Activated CD8-positive, alpha-beta T cell treated with anti-CD3 and anti-CD28 coated beads for 36 hours (primary cell): ENCODE measurements at places on chromosomes 2 and 18. TPM values are rescaled to one million over a fixed set of nuclear protein-coding genes. Genes with fewer than 3 reads are reported as not detected.

SCG2 gene
- total RNA-seq: not detected

DPP10 gene
- total RNA-seq: not detected

LTBP1 gene
- total RNA-seq: not detected

DNAJC5G gene
- total RNA-seq: not detected

CCDC148 gene
- not detected for total RNA-seq

LGALSL gene
- 3.9 TPM for total RNA-seq

- no peak for DNase-seq
- no peak overlapping the region for H3K4me3 ChIP-seq
- no peaks in the 10 kb centered on the region for H3K36me3 ChIP-seq
- no peak overlapping the region for H3K27ac ChIP-seq
- no peaks in the 10 kb centered on the region for H3K4me1 ChIP-seq
- H3K27me3 ChIP-seq: peaks cover 3% of the 10 kb centered on the region
Measured at GRCh38 chr2:59691518-59692190, 861.8 kb downstream of the BCL11A start.

DNA sequence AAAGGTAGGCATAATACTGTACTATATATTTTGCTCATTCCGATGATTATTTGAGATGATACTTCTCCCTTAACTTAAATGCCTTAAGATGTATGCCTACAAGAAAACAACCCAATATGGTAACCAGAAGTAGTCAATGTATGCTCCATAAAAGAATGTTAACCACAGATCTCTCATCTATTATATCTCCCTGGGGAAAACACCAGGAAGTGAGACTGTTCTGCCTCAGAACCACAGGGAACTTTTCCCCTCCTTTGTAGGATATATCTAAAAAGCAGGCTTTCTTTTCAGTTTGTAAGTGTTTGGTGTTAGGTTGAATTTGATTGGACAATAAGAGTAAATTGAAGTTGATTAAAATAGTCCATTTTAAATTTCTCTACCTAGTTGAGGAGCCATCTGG lies 1160.5 kb upstream of the NXPH2 start:
- no peaks in the 10 kb centered on the region for H3K27me3 ChIP-seq
- H3K4me1 ChIP-seq: no peaks in the 10 kb centered on the region
- no peak overlapping the region for H3K4me3 ChIP-seq
- no peak for DNase-seq

- DNase-seq: no peak
- H3K36me3 ChIP-seq: no peaks in the 10 kb centered on the region
- no peaks in the 10 kb centered on the region for H3K27me3 ChIP-seq
- H3K4me1 ChIP-seq: peaks cover 16% of the 10 kb centered on the region
- no peak overlapping the region for H3K4me3 ChIP-seq
- H3K27ac ChIP-seq: no peak overlapping the region
Measured at GRCh38 chr2:169009865-169010579, 21.1 kb downstream of the ABCB11 start.

DNA sequence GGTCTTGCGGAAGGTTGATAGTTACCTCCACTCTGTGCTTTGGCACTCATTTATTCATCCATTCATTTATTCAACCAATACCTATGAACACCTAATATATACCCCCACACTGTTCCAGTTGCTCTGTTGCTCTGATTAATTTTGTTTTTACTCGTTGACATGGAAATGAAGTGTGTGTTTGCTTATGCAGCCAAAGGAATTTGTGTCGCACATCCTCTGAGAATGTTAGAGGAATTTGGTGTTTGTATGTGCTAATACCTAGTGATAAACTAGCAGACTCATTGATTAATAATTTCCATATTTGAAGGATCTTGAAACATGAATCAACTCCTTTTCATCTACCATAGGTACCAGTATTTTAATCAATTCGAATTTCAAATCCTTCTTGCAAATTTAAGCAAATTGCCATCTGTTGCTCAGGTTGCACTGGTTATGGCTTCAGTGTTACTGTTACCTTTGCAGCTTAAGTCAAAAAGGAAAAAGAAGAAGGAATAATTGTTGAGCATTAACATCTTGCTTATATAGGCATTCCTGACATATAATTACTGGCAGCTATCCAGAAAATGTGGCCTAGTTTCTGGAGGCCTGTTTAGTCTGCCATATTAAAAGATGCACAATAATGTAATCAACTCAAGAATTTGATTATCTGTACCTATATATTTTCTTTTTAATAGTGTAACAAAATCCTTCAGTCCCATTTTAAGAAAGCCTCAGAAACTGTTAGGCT lies 25.7 kb upstream of the CRIM1 start:
- no peak for DNase-seq
- H3K36me3 ChIP-seq: no peaks in the 10 kb centered on the region
- H3K4me3 ChIP-seq: no peak overlapping the region
- peaks cover 6% of the 10 kb centered on the region for H3K4me1 ChIP-seq

- H3K4me3 ChIP-seq: no peak overlapping the region
- H3K4me1 ChIP-seq: peaks cover 69% of the 10 kb centered on the region
- H3K36me3 ChIP-seq: peaks cover 60% of the 10 kb centered on the region
- no peak overlapping the region for H3K27ac ChIP-seq
- DNase-seq: no peak
Measured at GRCh38 chr2:127516041-127516762, 10.1 kb downstream of the IWS1 start.

DNA sequence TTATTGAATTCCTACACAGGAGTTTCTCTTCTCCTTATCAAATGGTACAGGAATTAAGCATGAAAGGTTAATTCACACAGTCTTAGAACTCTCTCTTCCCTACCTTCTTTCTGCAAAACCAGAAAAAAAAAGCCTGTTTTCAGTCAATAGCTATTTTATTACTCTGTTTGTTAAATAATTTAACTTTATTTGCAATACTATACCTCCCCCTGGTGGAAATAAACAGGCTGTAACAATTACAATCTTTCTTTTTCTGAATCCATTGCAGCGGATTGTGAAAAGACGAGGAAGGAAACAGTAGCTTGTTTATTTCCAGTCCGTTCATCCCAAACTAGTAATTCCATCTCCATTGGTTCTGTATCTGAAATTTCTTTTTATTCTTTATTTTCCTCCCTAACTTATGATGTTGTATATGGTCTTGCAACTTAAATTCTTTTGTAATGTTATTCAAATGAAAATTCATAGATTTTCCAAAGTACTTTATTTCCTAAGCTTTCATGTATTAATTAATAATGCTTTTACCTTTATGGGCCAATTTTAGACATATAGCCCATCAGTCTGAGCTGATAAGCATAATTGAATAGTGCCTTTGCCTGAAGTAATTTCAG lies 165.2 kb downstream of the SH3BP4 start:
- H3K27ac ChIP-seq: no peak overlapping the region
- H3K27me3 ChIP-seq: peaks cover 12% of the 10 kb centered on the region
- no peaks in the 10 kb centered on the region for H3K4me1 ChIP-seq
- no peak for DNase-seq
- H3K4me3 ChIP-seq: no peak overlapping the region
- H3K36me3 ChIP-seq: no peaks in the 10 kb centered on the region

DNA sequence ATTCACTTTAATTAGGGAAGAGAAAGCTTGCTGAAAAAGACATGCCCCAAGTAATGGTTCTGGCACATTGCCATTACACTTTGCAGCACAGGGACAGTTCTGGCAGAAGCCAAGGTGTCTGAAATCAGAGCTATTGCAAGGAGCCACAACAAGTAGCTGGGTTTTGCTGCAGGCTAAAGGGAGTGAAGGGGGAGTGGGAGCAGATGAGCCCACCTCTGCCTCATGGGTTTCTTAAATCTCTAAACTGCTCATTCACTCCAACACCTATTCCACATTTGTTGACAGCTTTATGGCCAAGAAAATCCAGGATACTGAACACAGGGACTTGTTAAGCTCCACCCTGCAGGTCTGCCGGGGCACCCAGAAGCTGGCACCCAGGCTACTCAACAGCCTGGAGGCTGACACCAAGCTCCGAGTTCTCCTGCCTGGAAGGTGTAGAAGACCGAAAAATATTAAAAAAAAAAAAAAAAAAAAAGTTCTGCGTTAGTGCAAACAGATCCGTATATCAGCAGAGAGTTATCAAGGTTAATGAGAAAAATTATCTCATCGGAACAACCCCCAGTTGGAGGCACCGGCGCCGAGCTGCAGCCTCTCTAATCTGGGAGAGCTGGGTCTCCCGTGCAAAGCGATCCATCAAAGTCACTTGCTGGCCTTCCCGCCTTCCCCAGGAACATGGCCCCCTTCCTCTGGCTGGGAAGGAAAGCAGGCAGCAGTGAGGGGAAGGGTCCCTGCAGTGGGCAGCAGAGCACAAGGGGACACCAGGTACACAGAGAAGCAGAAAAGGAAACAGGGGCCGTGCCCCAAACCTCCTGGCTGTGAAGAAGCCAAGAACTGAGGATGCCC lies 123.7 kb downstream of the HNMT start:
- H3K4me3 ChIP-seq: no peak overlapping the region
- DNase-seq: no peak
- no peaks in the 10 kb centered on the region for H3K4me1 ChIP-seq
- no peak overlapping the region for H3K27ac ChIP-seq
- no peaks in the 10 kb centered on the region for H3K27me3 ChIP-seq

DNA sequence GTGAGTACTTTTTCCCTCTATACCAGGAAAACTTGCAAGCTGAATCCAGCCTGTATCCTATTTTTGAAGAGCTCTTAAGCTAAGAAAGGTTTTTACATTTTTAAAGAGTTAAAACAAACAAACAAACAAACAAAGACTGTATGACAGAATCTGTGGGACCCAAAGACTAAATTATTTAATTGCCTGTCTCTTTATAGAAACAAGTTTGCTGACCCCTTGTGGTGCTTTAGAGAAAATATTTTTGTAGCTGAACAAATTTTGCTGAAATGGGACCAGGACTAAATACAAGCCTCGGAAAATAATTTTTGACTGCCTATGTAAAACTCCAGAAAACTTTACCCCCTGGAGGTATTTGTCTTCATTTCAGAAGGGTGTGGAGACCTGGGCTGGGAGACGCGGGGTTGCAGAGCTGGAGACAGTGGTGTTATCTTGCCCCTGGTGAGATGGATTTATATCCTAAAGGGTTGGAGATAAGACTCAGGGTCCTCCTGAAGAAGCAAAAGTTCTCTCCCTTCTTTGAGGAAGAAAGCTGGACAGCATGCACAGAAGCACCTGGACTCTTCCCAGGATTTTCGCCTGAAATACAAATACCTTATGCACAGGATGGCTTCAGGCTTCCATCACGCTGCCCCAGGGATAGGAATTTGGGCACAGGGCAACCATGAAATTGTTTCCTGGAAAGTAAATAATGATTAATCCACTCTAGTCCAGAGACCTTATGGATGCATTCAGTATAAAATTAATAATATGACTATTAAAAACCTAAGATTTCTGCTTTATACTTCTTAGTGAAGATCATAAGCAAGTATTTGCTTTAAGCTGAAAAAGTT lies 54.3 kb downstream of the TMX3 start:
- DNase-seq: no peak
- H3K4me3 ChIP-seq: no peak overlapping the region
- no peaks in the 10 kb centered on the region for H3K36me3 ChIP-seq
- no peaks in the 10 kb centered on the region for H3K4me1 ChIP-seq

- DNase-seq: no peak
- H3K36me3 ChIP-seq: no peaks in the 10 kb centered on the region
- no peak overlapping the region for H3K4me3 ChIP-seq
- H3K27ac ChIP-seq: no peak overlapping the region
- H3K4me1 ChIP-seq: no peaks in the 10 kb centered on the region
Measured at GRCh38 chr18:29779096-29779495, 1263.4 kb downstream of the DSC3 start.

DNA sequence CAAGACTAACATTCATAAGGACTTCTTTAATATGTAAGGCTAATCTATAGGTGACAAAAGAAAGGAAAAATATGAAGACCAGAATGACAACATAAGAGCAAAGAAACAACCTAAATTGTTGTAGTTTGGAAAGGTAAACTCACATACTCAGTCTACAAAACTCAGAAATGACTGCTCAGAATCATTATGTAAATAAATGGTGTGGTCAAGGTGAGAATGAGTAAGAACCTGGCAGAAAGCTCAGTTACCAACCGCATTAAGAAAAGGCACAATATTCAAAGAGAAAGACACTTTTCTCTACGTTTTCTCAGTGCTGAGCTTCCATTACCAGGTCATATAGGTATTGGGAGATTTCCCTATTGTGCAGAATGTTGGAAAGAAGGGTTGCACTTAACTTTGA lies 15.8 kb downstream of the ATF2 start:
- DNase-seq: no peak
- H3K36me3 ChIP-seq: peaks cover 23% of the 10 kb centered on the region
- H3K27me3 ChIP-seq: no peaks in the 10 kb centered on the region

DNA sequence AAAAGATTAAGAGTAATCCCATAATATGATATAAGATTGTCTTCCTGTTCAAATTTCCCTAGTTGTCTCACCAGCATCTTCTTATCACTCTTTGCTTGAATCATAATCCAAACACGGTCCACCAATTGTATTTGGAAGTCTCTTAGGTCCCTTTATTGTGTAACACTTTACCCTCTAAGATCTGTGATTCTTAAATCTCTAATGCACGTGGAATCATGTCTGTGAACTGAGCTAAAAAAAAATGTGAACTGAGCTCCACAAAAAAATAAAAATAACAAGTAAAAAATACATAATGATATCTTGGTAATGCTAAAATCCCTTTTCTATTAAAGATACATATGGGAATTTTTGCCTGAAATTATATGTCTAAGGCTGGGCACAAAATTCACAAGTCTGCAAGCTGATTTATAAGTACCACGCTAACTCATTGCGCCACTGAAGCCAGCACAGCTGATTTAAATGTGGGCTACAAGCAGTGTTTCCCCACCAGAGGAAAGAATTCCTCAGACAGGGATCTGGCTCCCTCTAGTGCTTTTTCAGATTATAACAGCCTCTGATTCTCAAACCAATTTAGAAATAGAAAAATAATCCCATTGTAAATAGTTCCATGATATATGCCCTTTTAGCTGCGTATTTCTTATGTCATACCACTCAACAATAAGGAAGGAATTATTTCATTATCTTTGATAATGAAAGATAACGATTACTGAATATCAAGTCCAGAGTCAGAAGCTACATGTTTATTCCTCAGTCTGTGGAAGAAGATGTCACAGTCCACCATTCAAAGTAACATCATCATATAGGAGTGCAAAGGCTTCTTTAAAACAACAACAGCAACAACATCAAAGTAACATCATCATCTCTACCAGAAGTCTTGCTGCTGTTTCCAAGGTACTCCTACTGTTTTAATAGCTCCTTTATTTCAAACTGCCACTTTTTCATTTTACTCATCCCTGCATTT lies 22.9 kb downstream of the RBM43 start:
- H3K4me1 ChIP-seq: peaks cover 5% of the 10 kb centered on the region
- no peak overlapping the region for H3K4me3 ChIP-seq
- no peaks in the 10 kb centered on the region for H3K27me3 ChIP-seq
- no peaks in the 10 kb centered on the region for H3K36me3 ChIP-seq

GRCh38 chr2:143110758-143111428 lies 18.3 kb upstream of the ARHGAP15 start:
- H3K4me3 ChIP-seq: peak overlapping the region; percentile 64
- peak overlapping the region; percentile 90 for H3K27ac ChIP-seq
- peak; percentile 79 for DNase-seq
- H3K27me3 ChIP-seq: no peaks in the 10 kb centered on the region
- no peaks in the 10 kb centered on the region for H3K36me3 ChIP-seq

- peaks cover 1% of the 10 kb centered on the region for H3K27me3 ChIP-seq
- H3K36me3 ChIP-seq: no peaks in the 10 kb centered on the region
- no peak overlapping the region for H3K27ac ChIP-seq
Measured at GRCh38 chr2:204686406-204686805, 141.1 kb downstream of the PARD3B start.

- peaks cover 30% of the 10 kb centered on the region for H3K36me3 ChIP-seq
- no peak for DNase-seq
- H3K27ac ChIP-seq: no peak overlapping the region
- no peaks in the 10 kb centered on the region for H3K27me3 ChIP-seq
- H3K4me1 ChIP-seq: peaks cover 4% of the 10 kb centered on the region
Measured at GRCh38 chr2:173903601-173904394, 61.4 kb downstream of the SP3 start.
